ENCODE measurements at places on chromosomes 12 and 14.

- peak; percentile 70 for DNase-seq
Measured at GRCh38 chr12:14771651-14772137, 31.6 kb downstream of the WBP11 start.

GRCh38 chr14:24574206-24574774 is 1.8 kb downstream of the CTSG start:
- no peak for DNase-seq

- no peak for DNase-seq
Measured at GRCh38 chr12:123512838-123513665, 20.5 kb downstream of the RILPL1 start.

- peak; percentile 58 for DNase-seq
Measured at GRCh38 chr12:31772685-31773222, 43.9 kb upstream of the AMN1 start.

GRCh38 chr14:76083796-76084765 is 67.6 kb upstream of the GPATCH2L start:
- DNase-seq = no peak

DNA sequence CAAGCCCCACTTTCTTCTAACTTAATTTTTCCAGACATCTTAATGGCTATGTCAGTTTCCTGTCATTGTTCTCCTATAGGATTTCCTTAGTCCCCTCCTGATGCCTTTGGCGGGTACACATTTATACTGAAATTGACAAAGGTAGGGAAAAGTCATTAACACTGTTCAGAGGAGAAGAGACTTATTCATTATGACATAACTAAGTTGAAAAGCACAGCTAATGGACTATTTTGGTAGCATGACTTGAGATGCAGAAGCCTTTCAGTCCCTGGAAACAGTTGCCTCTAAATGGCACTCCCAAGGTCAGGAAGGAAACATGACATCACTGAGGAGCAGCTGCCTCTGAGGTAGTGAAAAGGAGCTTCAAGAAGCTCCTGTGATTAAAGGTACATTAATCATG is 317.5 kb upstream of the KITLG start:
- peak; percentile 18 for DNase-seq

DNA sequence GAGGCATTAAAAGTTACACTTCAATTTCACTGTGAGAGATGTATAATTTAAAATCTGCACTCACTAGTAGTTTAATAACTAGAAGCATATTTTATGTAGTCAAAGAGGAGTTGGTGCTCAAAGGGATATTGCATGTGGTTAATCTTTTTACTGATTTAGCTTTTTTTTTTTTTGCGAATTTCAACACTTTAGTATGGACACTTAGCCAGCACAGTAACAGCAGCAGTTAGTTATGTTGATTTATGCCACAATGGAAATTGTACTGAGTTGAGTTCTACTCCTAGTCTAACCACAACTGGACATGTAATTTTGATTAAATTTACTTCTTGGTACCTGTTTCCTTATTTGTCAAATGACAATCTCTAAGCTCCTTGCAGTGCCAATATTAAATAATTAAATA is 104.2 kb downstream of the RERG start:
- no peak for DNase-seq

Data from mesendoderm (in vitro differentiated cells).